ENCODE measurements at places on chromosomes 3 and 15.

GRCh38 chr3:48394391-48394790, 22.4 kb downstream of the FBXW12 start:
- no peak for DNase-seq

DNA sequence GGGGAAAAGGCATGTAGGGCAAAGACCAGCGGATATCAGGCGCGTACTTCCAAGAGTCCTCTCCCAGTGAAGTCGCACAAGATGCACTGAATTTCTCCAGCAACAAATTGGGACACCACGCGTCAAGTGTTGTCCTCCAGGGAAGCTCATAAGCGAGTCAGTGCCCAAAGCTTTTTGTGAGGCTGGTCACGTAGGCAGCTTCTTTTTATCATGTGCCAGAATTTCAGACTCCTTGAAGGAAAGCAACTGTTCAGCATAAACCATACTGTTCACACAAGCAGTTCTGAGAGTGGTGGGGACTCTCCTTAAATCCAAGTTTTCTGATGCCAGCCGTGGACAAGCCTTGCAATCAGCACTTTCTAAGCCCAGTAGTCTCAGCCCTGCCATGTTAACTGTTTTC, 10.1 kb upstream of the FSTL1 start:
- DNase-seq: no peak

- DNase-seq: peak; percentile 82
Measured at GRCh38 chr3:192864941-192865340, 52.7 kb downstream of the MB21D2 start.

DNA sequence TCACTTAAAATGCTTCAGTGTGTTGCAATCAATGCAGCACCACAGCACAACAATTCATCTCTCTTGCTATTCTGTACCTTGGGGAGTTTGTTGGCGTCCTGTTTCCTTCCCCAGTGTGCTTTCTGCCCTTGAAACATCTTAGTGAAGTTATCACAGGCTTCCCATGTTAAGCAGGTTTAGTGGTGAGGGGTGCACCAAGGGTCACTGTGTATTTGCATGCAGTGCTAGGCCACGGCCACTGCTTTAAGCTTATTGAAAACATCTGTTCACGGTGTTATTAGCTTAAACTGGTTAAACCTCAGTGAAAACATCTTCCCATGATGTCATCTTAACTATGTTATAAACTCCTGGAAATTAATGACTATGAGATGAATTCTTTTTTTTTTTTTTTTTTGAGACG, 217.3 kb upstream of the GOLIM4 start:
- peak; percentile 26 for DNase-seq

- no peak for DNase-seq
Measured at GRCh38 chr3:114538211-114538610, 244.4 kb downstream of the TIGIT start.

DNA sequence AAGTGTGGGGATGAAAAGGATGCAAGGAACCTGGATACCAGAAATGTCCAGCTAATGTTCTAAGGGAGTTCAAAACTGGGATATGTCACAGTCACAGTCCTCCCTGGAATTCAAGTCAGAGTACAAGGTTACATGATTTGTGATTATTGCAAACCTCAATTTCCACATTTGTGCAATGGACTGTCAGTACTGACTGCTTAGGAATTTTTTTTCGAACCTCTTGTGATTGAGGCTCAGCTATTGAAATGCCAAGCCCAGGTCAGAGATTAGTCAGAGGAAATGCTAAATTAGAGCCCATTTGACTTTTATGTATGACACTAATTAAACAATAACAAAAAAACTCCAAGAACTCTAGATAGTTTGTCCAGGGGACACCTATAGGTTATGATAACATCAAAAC, 210.2 kb downstream of the THSD4 start:
- no peak for DNase-seq

DNA sequence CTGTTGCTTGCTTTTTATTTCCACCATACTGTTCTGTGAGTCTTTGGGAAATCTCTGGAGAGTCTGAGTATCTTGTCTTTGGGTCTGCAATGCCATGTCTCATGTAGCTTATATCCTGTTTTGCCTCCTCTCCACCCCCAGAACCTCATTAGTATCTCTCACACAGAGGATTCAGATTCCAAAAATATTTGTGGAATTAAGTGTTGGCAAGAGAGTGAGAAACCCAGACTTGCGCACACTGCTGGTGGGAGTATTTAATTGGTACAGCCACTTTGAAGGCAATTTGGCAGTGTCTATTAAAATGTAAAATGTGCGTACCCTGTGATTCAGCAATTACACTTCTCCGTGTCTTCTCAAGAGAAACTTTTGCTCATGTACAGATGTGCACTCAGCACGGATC, 68.6 kb downstream of the ZNF621 start:
- DNase-seq: peak; percentile 31

DNA sequence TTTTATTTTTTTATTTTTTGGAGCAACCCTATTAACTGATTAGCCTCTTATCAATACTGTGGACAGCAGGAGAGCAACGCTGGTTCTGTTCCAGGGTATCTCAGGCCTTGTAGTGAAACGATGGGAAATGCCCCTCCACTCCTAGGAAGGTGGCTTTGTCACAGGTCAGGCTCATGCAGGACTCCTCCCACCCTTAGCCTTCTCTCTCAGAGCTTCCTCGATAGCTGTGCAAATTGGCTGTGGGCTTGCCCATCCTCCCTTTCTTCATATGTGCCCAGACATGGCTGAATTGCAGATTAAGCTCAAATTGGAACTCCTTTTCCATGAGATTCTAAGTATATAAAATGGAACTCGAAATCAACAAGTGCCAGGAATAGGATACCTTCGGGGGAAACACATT, 38.5 kb downstream of the TMEM41A start:
- DNase-seq: no peak

- peak; percentile 93 for DNase-seq
Measured at GRCh38 chr3:129688271-129688895, 81.9 kb upstream of the PLXND1 start.

DNA sequence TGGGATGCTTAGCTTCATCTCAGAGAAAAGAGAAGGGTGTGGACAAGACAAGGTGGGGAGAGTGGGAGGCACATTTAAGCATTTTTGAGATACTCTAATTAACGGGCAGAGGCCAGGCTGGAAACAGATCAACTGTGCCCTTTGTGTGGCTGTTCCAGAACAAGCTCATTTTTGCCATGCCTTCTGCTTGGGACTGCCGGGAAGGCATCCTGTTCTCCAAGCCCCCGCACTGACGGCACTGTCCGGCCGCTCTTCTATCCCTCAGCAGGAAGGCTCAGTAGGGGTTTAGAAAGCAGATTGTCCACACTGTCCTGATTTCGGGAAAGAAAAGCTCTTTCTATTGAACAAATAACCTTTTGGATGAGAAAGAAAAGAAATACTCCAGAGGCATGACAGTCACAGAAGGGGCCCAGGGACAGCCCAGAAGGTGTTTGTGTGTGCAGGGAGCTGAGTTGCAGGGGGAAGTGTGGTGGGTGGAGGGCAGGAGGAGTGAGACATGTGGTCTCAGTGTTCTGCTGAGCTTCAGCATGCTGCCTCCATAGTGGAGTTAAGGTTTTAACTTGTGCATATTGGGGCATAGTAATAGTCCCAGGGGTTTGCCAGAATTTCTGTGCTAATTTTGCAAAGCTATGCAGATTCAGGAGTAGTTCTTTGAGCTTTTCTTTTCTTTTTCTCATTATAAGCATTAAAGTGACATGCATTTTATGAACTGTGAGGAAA, 27.3 kb downstream of the SV2B start:
- DNase-seq: no peak

DNA sequence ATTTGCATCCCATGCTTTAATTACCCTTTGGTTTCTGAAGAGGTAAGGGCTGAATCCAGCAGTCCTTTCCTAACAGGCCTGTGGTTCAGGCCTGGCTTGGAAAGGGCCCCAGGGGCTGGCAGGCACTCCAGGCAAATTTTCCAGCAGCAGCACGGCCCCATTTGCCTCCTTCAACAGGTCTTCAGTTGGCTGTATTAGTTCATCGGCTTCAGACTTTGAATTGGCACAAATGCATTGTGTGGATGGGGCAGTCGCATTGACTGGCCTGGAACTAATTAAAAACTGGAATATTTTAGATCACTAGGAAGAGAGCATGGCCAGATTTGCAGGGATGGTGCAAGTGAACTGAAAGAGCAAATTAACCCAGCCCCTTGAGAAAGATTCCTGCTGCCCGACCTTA, 207.8 kb upstream of the MCTP2 start:
- peak; percentile 36 for DNase-seq

GRCh38 chr3:156291272-156292123, 171.1 kb downstream of the KCNAB1 start:
- DNase-seq: peak; percentile 37

DNA sequence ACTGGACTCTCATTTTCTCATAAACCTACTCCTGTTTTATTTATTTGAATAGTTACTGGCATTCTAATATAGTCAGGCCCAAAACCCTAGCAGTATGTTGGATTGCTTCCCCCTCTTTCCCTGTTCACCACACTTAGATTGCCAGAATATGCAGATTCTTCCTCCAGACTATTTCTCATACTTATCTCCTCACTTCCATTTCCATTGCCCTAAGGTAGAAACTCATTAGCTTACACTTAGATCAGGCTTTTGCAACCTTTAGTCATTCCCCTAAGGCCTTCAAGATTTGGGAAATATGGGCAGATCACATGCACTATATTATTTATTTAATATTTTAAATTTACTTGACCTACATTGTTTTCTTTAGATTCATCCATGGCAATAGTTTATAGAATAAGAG, 98.9 kb downstream of the MEIS2 start:
- DNase-seq: no peak

DNA sequence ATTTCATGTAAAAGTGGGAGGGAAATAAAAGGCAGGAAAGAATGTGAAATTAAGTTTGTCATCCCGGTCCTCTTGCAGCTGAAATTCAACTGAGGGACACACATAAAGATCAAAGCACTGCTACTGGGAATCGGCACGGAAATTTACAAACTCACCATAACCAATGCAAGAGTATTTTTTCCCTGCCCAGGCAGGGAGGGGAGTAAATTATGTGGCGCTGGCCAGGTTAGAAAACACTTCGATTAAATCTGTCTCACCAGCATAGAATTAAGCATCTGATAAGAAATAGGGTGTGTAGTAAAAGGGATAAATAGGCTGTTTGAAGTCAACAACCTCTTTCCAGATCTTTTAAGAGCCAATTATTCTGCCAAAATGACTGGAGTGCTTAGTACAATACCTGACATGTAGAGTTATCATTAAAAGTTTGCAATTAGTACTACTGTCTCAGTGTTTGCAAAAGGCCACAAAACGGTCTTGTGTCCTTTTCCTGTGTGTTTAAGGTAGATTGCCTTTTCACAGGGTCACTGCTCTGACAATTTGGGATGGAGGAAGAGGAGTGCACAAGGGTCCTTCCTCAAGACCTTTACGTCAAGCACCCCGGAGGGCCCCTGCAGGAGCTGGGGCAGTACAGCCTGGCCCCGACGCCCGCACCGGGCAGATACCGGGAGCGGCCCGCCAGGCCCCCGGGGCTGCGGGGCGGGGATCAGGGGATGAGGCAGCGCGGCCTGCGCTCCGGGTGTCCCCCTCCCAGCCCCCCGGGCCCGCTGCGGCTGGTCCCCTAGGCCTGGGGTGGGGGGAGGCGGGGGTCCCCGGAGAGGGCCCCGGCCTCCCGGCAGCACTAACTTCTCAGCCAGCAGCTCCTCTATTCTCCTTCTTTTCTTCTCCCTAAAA, 651 bp downstream of the UBA3 start:
- peak; percentile 35 for DNase-seq

DNA sequence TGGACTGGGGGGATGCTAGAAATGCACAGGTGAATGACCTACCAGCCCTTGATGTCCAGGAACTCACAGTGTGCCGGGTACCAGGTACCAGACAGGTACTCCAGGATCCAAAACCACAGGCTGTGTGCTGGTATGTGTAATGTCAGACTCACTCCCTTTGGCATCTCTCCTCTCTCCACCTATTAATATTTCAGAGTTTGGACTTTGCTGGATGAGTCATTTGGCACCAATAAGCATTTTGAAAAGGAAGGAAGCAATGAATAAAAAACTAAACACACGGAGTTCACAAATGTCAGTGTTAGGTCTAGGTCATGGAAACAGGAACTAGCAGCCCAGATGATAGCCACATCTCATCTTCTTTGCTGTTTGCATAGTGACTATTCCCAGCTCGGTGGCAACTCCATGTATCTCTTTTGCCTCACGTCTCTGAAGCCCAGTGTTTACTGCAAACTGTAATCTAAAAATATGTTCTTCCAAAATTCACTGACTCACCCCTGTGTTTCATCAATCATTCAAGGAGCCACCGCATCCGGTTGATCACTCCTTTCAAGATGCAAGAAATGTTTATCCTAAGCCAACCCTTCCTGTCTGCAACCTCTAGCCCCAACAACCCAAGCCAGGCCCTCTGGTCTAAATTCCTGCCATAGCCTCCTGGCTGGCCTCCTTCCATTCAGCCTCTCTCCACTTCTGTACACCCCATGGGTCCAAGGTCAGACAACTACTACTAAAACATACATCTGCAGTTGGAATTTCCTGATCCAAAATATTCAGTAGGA, 8.4 kb downstream of the ITGB5 start:
- DNase-seq: peak; percentile 75

DNA sequence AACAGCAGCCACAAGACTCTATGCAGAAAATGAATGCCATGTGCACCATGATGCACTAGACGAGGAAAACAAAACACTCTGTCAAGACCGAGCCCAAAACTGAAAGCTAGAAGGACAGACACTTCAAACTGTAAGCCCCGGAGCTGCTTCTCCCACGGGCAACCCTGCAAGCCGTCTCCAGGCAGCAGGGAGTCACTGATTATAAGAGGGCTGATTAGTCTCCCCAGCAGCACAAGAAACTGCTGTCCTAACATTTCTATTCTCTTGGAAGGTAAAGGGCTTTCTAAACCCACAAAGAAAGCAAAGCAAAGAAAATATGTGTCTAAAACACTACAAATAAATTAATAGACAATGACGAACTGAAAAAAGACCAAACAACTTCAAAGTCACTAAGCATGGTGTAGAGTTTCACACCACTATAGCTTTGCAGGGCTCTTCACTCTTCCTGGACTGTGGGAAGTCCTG, 15.5 kb downstream of the TBC1D2B start:
- DNase-seq: no peak

DNA sequence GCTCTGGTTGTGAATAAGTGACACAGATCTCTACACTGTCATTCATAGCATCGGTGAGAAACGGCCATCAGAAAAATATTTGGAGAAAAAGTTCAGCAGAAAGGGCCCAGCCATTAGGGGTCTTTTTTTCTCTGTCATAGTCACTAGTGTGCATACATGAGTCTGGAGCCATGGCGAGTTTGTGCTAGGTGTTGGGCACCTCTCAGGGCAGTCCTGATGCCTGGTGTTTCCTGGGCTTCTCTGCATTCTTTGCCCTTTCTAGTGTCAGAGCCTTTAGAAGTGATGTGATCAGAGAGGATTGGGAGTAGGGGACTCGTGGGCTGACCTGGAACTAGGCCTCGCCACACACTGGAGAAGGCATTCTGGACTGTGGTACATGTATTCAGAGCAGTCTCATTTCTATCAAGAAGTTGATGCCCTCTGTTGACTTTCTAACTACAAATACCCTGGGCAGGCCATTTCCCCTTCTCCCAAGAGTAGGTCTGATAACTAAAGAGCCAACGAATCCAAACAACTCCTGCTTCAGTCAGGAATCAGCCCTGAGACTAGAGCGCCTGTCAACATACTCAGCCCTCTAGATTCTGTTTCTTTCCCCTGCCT, 1.6 kb downstream of the KY start:
- DNase-seq: no peak

All from muscle of leg (tissue), 16 donors.